ENCODE measurements at places on chromosomes 2 and 18.
A peak's percentile ranks its signal among the peaks of the same experiment; 100 is the strongest.

- DNase-seq = no peak
Measured at GRCh38 chr2:240982821-240983281, 15.6 kb upstream of the SNED1 start.

- no peak for DNase-seq
Measured at GRCh38 chr2:199716807-199717586, 134.0 kb downstream of the FTCDNL1 start.

DNA sequence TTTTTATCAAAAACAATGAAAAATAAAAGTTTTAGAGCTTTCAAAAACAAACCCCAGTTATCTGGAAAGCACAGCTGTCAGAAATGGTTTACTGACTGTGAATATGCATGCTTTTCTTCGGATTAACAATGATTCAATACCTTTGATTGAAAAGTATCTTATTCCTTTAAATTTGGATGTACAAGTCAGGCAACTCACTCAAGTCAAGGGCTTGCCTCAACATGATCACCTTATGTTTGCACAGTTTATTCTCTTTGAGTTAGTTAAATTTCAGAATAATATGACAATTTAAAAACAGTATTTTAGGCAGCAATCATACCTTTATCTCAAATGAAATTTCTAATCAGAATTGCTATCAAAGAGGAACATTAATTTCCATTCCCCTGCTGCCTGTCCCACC is 108.8 kb upstream of the FOSL2 start:
- DNase-seq = no peak

DNA sequence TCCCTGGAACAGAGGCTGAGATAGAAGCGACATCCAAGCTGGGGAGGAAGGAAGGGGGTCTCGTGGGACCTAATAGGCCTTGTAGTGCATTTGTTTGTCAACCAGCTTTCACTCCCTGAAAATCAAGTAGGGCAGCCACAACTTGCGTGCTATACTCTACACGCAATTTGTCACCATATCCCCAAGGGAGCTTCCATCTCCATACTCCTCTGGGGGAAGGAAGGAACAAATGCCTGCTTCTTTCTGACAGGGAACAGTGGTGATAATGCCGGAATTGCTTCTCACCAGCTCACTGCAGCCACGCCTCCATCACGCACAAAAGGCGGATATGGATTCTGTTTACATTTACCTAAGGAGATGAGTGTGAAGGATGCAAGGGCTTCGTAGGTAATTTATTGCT is 213.4 kb downstream of the TMEM163 start:
- DNase-seq = no peak

DNA sequence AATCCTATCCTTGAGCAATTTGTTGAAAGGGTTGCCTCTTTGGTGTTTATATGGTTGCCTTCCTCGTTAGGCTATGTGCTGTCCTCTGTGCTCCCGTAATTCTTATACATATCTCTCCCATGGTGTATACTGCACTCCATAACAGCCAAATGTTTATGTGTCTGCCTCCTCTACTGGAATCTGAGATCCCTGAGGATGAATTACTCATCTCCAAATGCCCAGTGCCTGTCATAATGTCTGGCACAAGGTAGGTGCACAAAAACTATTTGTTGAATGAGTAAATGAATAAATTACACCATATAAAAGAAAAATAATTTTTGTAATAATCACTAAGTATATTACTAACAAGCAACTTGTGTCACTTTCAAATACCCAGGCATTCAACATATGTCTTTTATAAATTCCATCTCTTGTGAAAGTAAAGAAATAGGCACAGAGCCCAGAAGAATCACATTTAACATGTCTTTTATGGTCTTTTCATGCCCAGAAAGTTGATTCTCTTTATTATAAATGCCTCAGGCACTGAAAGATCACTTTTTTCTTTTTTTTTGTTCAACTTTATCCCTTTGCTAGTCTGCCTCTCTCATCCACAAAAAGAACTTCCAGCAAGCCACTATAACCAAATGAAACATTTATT is 164.9 kb downstream of the CCDC148 start:
- no peak for DNase-seq

DNA sequence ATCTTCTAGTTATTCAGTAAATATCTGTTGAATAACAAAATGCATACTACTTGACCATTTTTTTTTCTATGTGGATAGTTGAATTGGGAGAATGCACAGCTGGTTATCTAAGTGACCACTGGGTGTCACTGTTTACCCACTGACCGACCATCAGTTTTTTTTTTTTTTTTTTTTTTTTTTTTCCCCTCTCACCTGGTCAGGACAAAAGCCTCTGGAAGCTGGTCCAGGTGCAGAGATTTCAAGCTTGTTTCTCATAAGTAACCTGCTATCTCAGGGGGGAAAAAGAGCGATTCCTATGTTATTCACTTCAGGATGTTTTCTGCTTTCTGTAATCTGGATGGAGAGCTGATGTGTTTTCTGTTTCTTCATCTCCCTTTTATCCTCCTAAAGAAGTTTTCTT is 256.0 kb downstream of the DCDC2C start:
- peak; percentile 54 for DNase-seq

DNA sequence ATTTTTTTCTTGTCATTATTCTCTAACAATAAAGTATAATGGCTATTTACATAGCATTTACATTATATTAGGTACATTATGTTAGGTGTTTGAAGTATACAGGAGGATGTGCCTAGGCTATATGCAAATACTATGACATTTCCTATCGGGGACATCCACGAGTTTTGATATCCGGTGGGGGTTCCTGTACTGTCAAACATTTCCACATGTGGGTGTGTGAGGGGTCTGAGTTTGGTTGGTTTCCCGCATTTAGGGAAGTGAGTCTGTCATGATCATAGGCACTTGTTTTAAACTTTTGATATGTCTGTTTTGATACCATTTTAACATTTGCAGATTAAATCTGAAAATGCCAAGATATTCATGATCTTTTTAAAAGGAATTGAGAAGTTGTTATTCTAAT is 76.0 kb downstream of the CEP192 start:
- DNase-seq = no peak

DNA sequence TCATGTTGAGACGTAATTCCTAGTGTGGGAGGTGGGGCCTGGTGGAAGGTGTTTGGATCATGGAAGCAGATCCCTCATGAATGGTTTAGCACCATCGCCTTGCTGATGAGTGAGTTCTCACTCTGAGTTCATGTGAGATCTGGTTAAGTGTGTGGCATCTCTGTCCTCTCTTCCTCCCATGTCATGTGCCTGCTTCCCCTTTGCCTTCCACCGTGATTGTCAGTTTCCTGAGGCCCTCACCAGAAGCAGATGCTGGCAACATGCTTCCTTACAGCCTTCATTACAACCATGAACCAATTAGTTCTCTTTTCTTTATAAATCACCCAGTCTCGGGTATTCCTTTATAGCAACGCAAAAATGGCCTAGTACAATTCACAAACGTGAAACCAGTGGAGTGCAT is 14.6 kb upstream of the MCM6 start:
- DNase-seq = no peak

GRCh38 chr2:74036450-74037195 is 51.9 kb downstream of the TET3 start:
- no peak for DNase-seq

DNA sequence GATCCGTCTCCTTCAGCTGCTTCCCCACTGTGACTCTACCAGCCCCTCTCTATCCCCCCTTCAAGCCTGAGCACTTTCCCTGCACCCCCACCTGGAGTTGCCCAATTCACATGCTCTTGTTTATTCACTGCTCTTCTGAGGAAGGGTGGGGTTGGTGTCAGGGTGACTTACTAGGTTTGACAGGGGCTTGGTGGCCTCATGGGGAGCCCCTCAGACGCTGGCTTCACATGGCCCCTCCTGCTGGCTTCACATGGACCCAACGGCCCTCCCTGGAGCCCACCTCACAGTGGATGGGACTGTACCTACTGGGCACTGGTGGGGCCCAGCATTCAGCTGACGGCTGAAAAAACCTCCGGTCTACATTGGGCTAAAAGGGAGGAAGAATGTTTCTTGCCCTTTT is 16.7 kb upstream of the MRPL33 start:
- DNase-seq = no peak

- DNase-seq = no peak
Measured at GRCh38 chr2:50773211-50773932, 258.6 kb downstream of the NRXN1 start.

- DNase-seq = no peak
Measured at GRCh38 chr2:189506514-189506976, 65.3 kb downstream of the WDR75 start.

DNA sequence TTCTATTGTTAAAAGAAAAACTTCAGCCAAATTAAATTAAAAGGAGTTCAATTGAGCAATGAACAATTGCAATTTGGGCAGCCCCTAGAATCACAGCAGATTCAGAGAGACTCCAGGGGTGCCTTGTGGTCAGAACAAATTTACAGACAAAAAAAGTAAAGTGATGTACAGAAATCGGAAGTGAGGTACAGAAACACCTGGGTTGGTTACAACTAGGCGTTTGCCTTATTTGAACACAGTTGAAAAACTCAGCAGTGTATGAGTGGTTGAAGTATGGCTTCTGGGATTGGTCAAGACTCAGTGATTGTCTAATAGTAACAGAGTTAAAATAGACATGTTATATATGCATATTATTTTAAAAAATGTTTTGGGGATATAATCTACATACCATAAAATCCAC is 98.5 kb upstream of the ZSWIM2 start:
- no peak for DNase-seq

DNA sequence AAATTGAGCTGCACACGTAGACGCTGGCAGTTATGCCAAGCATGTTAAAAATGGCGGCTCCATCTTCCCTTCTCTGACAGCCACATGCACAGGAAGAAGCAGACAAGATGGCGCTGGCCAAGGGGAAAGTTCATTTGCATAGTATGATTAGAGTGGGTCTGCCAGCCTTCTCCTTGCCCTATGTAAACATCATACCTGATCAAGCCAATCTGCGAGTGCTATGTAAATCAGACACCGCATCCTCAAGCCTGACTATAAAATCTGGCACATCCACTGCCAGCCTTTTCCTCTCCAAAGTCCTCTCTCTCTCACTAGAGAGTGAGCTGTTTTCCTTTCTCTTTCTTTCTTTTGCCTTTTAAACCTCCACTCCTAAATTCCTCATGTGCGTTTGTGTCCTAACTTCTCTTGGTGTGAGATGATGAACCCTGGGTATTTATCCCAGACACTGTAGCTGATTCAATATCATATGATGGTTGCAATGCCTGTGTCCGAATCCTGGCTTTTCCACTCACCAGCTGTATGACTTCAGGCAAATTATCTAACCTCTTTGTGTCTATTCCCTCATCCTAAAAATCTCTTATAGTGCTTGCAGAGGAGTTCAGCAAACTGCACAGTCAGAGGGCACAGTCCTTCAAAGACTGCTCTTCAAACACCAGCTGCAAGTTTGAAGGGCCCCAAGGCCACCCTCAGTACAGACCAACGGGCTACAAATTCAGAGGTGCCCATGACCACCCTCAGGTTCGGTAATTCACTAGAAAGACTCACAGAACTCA is 39.3 kb upstream of the ITSN2 start:
- DNase-seq = no peak

DNA sequence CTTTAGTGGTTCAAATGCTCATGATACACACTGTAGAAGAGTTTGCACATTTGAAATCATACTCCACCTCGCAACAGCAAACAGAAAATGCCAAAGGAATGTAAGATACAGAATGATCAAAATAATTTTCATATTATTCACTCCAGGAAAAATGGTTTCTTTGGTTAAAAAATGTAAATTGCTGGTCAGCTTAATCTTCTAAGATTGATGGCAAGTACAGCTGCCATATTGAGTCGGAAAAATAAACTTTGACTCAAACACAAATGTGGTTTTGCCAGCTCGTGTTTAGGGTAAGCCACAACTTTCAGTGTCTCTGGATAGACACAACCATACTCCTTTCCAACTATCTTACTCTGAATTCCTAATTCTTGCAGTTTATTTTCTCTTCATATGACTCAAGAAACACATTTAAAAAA is 154.9 kb upstream of the SMIM21 start:
- no peak for DNase-seq

DNA sequence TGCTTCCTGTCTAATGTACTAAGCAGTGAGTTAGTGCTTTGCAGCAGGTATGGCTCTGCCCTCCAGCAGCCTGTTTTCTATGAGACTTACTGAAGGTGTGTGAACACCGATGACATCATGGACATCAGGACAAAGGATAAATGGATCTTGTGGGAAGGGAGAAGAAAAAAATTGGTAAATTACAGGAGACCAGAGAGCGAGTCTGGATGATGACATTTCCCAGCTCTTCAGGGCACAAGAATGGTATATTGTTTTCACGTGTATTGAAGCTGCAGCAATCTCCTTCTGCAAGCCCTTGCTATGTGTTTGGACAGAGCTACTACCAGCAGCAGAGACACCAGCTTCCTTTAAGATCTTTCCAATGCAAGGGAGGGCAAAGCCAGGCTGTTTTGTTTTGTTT is 47.2 kb downstream of the DCC start:
- no peak for DNase-seq

GRCh38 chr2:120821446-120822160 is 85.9 kb downstream of the GLI2 start:
- DNase-seq = no peak

GRCh38 chr2:66771359-66771976 is 336.5 kb downstream of the MEIS1 start:
- DNase-seq = no peak

GRCh38 chr2:128558441-128558840 is 239.8 kb upstream of the HS6ST1 start:
- DNase-seq = no peak

DNA sequence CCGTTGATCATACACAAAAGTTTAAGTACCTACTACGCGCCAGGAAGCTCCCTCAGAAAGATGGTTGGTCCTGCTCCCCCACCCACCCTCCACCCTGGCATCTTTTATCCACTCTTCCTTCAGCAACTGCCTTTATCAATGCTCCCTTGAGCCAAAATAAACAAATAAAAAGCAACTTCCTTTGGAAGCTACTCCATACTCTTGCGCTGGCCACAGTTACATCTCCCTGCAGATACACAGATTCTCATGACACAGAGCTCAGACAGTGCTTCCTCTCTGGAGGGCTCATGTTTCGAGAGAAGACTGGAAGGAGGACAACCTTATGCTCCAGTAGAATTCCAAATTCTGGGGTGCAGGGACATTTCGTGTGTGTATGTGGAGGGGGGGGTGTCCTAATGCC is 3.8 kb upstream of the STEAP3 start:
- no peak for DNase-seq

- no peak for DNase-seq
Measured at GRCh38 chr2:101300164-101300563, 8.3 kb downstream of the RNF149 start.

DNA sequence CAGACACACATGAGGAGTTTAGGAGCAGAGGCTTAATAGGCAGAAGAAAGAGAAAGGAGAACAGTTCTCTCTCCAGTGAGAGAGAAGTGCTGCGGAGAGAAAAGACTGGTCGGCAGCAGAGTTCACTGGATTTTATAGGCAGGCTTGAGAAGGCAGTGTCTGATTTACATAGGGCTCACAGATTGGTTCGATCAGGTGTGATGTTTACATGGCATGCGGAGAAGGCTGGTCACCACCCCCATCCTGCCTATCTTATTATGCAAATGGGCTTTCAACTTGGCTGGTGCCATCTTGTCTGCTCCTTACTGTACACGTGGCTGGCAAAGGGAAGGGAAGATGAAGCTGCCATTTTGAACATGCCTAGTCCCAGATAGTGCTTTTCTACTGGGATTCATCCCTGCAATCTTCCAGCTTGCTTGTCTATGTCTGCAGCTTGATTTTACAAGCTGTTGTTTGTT is 113.4 kb downstream of the AP1S3 start:
- DNase-seq = no peak

Data from GM13977 (cell line).